ENCODE measurements at places on chromosomes 6 and 20.

- DNase-seq = no peak
Observed at GRCh38 chr20:58889798-58890517, 37.4 kb downstream of the GNAS start.

- peak; percentile 2 for DNase-seq
Observed at GRCh38 chr20:33522256-33522820, 32.4 kb downstream of the CBFA2T2 start.

DNA sequence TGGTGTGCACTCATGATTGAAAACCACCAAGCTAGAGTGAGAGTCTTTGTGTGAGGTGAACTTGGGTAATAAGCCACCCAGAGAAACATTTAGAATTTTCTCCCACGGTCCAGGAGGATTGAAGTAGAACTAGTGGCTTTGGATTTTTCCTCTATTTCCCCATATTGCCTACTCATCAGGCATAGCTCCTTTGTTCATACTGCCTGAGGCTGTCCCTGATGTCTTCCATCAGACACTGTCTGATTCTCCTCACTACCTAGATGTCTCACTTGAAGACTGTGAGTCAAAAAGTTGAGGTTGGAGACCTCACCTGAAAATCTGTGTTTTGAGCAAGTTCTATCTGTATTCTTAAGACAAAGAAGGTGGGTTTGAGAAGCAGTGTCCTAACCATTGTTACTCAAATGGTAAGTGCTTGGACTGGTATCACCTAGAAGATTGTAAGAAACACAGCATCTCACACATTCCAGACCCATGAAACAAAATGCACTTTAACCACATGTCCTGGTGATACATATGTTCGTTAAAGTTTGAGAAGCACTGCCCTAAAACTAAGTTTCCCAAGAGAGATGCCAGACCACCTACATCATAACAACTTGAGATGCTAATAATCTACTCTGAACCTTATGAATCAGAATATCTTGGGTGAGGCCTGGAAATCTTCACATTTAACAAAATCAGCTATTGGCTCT is 523.4 kb upstream of the BTBD3 start:
- DNase-seq = no peak

DNA sequence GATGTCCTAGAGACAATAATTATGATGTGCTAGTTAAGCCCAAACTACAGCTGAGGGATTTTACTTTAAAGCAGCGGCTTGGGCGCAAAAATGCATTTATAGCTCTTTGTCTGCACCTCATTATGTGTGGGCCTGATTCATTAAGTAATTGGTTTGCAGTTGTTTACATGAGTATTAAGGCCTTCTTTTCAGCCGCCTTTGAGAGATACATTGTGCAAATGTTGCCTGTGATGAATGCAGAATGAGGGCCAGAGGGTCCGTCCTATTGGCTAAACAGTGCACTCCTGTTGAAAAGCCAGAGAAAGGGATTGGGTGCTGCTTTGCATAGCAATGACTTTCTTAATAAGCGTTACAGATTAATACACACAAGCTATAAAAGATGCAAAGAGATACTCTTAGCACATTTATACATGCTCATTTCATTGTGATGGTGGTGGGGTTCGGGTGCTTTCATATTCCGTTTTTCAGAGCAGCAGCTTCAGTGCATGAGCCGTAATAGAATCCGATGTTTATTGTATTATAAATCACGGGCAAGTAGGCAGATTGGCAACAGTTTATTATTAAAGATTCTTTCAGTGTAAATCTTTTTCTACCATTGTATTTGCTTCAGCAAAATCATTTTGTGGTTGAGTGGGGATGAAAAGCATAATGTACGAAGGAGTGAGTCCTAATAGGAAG is 68.2 kb upstream of the XRN2 start:
- DNase-seq = no peak

GRCh38 chr6:66558189-66558588 is 851.2 kb upstream of the EYS start:
- no peak for DNase-seq

GRCh38 chr6:100353276-100354015 is 111.3 kb downstream of the SIM1 start:
- DNase-seq = no peak

DNA sequence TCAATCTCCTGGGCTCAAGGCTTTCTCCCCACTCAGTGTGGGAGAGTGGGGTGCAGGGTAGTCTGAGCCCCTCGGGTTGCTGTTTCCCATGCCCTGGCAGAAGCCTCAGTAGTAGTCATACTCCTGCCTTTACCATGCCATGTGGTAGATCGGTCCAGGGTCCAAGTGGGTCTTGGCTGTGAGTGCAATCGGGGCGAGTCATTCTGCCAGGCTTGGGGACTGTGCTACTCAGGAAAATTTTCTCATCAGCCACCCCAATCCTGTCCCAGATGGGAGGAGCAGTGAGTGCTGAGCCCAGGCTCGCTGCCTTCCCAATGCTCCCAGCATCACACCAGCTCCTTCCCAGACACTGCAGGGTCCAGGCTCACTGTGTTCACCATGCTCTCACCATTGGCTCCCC is 10.7 kb upstream of the RAET1L start:
- no peak for DNase-seq

DNA sequence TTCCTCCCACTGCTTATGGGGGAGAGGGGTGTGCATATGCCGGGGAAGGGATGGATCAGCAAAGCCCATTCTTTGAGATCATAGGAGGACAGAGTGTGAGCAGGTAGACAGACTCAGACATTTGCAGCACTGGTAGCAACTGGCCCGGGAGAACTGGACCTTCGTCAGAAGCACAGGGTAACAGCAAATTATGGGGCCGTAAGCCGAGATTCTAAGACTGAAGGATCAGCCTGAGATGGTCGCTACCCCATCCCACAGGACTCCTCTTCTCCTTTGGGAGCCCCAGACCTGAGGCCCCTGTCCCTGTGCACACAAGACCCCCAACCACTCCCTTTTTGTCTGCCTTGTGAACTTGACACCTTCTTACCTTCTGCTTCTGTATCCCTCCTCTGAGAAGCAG is 106.5 kb downstream of the TOX2 start:
- no peak for DNase-seq

GRCh38 chr6:56999049-56999448 is 44.1 kb downstream of the BEND6 start:
- no peak for DNase-seq

DNA sequence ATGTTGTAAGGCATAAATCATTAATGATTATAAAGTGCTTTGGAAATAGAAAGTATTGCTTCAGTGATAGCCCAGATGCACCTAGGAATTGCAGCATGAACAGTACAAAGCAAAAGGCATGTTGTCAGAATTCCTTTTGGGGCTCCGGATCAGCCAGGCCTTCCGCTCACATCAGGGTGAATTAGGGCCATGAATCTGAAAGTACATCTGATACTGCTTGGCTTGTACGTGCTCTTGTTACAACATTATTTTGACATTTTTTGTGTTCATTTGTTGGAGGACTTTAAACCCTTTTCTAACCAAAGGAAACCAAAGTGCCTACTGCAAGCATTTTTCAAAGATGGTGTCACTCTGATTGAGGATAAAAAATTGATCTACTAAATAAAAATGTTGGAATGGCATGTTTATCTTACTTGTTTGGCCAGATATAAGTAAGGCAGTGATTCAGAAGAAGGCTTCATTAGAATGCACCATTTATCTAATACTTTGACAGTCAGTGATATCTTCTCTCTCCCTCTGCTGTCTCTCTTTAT is 1005.6 kb upstream of the FLRT3 start:
- no peak for DNase-seq

- DNase-seq = no peak
Observed at GRCh38 chr6:16450821-16451220, 212.4 kb downstream of the GMPR start.

DNA sequence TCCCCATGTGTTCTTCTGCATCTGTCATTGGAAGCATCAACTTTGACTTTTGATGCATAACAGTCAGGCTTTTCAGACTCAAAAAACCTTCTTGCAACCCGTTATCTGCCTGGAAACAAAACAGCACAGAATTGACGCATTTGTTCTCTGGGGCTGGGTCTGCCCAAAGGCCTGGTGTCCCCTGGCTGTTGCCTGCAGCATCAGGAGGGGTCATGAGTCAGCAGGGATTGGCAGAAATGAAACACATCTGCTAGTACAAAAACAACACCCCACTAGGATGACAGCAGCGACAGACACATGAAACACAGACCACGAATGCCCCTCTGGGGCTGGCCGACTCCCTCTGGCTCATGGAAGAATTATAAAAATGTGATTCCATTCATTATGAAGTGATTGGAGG is 157.6 kb upstream of the INSM1 start:
- DNase-seq = no peak

DNA sequence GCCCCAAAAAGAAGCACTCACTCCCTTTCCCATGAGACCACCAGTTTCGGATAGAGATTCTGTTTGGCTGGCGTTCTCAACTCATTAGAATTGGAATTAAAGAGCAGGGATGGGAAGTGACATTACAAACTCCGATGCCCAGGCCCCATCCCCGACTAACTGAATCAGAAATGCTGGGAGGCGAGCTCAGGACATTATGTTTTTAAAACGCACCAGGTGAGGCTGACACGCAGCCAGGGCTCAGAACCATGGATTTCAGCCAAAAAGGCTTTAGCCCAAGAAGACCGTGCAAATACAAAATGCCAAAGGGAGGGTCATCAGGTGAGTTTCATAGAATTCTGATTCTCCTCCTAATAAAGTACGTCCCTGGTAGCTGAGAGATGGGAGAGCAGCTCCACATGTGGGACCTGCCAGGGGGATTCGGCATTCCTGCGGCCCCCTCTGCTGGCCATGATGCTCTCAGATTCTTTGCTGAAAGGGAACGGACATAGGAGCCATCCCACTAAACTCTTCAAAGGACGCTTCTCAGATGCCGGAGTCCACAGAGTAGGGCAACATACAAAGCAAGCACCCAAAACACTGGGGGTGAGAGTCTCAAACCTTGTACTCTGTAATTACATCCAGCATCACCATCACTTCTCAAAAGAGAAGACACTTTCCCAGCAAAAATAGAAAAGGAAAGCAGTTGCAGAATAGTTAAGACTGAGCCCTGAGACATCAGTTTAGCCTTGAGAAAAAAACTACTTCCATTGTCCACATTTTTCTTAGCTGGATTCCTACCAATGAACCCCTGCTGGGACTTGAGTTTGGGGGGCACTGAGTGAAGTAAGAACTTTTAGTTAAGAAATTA is 205.2 kb downstream of the BMP7 start:
- no peak for DNase-seq

DNA sequence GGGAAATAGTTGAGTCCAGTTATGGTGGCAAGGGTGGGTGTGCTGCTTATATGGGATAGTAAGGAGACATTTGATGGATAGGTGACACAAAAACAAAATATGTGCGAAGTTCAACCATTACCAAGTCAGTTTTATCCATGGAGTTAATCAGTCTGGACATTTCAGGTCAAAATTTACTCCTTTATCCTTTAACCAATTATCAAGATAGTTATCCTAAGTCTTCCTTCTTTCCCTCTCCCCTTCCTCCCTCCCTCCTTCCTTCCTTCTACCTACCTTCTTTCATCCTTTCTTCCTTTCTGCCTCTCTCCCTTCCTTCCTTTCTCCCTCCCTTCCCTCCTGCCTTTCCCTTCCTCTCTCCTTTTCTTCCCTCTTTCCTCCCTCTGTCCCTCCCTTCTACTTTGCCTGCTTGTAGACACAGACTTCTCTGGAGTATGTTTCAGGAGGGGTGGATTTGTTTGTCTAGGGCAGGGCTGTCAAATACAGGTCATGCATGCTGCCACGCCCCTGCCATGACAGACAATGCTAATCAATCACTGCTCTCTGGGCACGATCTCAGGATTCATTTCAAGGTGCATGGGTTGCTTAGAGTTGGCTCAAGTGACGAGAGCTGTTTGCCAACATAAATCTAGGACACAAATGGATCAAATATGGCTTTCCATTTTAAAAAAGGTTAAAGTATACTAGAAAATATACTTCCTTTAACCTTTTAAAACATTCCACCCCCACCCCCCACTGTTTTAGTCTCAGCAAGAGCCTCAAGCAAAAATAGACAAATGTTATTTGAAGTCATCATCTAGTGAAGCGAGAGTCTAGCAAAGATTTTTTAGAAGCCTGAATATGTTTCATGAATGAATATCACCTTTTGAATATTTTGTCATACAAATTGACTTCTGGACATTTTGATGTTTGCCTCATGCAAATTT is 281.6 kb upstream of the CITED2 start:
- DNase-seq = no peak

- DNase-seq = no peak
Observed at GRCh38 chr20:43936805-43937204, 22.2 kb downstream of the TOX2 start.

DNA sequence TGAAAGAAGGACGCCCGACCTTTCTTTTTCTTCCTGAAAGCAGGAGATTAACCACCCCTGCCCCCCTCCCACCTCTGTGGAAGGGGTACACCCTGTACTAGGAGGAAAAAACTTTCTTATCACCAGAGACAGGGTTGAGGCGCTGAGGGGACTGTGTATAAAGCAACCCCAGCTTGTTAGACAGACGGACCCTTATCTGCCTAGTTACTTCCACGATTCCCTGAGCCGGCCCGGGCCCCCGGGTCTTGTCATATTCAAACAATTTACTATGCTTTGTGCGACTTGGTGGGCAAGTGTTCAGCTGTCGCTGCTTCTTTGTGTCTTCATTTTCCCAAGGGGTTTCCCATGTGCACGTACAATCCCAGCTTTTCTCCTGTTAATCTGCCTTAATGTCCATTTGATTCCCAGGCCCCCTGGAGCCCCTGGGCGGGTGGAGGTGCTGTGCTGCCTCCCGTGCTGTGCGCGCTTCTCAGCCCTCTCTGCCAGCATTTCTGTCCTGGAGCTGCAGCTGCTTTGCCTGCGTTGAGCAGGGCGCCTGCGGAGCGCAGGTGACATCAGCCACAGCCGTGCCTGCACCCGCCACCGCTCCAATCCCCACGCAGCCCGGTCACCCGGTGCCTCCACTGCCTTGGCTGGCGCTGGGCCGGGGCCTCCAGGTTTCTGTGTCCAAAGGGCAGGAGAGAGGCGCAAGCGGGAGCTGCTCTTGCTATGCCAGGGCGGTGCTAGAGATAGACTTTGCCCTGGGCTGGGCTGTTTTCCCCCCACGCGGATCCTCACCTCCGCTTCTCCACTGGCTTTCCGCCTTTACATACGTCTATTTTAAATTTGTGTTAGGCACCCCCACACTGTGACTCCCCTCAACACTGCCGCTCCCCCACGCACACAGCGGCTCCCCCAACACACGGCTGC is 96.2 kb downstream of the TTLL2 start:
- no peak for DNase-seq

- no peak for DNase-seq
Observed at GRCh38 chr6:152293404-152293803, 343.8 kb downstream of the SYNE1 start.

DNA sequence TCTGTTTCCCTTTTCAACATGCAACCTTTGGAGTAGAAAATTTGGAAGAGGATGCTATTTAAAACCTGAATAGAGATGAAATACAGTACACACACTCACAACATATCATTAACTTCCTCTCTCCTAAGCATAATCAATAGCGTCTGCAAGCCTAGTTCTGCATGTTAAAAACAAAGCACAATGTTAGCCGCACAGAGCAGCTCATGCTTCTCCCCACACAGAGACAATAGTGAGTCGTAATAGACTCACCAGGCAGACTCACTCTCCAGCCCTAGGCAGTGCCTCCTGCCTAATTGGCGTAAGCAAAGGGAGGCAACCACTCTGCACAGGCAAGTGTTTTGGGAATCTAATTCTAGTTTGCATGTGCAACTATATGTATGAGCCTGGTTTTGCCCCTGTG is 45.8 kb upstream of the ARID1B start:
- DNase-seq = no peak
